Stimulated activated CD4-positive, alpha-beta T cell treated with anti-CD3 and anti-CD28 coated beads, Interleukin-15, amount 100 ng/mL, for 24 hours (primary cell): ENCODE measurements at places on chromosomes 2 and 18.

DNA sequence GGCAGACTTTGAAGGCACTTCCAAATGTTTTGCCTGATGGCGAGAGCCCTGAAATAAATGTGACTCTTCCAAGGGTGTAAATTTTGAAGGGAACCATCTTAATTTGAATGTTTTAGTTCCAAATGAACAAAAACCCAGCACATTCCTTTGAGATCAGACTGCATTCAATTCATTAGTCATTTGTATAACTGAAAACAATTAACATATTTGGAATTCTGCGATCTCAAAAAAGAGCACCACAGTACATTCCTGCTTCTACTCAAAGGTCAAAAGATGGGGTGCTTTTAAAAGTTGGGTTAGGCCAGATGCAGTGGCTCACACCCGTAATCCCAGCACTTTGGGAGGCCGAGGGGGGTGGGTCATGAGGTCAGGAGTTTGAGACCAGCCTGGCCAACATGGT, 38.2 kb upstream of the CHRNA1 start:
- DNase-seq, result no peak

GRCh38 chr2:17388798-17389197, 129.4 kb downstream of the RAD51AP2 start:
- DNase-seq, result no peak

GRCh38 chr2:100365434-100365833, 43.1 kb upstream of the LONRF2 start:
- DNase-seq, result no peak

DNA sequence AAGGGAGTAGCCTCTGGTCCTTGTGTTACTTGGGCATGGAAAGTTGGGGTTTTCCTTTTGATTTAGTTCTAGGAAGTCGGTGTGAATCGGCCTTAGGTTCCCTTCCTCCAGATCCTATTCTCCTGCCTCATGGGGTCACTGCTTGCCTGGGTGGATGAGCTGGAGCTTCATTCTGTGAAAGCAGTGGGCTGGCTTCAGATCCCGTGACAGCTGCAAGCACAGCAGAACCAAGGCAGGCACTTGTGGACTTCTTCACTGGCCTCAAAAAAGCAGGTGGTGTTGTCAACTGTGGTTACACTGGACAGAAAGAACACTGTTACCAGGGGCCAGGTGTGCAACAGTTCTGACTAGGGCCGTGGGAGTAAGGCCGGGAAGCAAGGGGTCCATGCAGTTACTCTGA, 243.4 kb downstream of the LDLRAD4 start:
- no peak for DNase-seq

DNA sequence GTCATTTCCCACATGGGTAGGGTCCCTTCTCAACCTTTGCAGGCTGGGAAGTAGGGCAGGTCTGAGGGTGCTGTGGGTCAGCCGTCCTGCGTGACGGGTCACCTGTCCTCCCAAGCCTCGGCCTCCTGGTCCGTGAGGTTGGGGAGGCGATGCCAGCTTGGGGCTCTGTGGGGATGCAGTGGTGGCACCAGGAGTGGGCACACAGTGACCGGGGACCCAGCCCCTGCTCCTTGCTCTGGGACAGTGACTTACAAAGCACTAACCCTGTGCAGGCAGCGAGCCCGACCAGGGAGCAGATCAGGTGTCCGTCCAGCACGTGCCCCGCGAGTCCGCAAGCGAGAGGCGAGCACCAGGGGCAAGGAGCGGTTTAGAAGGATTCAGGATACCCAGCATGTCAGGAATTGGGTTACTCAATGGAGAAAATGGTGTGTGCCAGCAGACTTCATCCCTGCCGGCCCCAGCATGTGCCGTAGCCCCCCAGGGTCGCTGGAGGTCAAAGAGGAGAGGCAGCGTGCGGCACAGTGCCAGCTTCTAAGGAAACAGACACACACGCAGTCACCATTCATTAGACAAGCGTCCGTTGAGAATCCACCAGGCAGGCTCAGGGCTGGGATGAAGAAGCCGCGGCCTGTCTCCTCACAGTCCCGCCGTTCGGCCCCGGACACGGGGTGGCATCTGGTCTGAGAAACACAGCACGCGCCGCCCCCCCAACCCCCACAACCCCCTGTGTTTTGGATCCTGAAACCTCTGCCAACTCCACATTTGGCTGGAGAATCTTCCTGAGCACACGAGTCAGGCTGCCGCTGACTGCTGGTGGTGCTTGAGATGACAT, 11.7 kb downstream of the COLEC11 start:
- no peak for DNase-seq

GRCh38 chr2:151518802-151519201, 109.1 kb downstream of the RIF1 start:
- no peak for DNase-seq

GRCh38 chr2:186523791-186524190, 37.7 kb downstream of the ZC3H15 start:
- DNase-seq, result no peak
